ENCODE measurements at places on chromosomes 7 and 10.

DNA sequence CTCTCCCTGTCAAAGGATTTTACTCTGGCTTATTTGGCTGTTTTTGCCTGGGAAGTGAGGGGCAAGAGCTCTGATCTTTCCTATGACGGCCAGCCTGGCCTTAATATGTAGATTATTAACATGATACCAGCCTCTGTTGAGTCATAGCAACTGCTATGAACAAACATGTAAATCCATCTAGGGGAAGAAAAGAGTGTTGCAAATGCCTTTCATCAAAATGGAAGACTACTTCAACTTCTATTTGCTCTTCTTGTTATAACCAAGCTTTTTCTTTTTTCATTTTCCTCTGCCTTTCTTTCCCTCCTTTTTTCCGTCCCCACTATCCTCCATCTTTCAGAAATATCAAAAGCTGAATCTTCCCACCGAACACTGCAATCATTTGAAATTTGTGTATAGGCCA, 46.6 kb downstream of the BTRC start:
- DNase-seq: no peak

- DNase-seq: no peak
Observed at GRCh38 chr10:65065278-65065677, 1544.1 kb downstream of the REEP3 start.

- DNase-seq: no peak
Observed at GRCh38 chr10:36281831-36282331, 639.8 kb upstream of the FZD8 start.

- no peak for DNase-seq
Observed at GRCh38 chr7:1323178-1324027, 90.7 kb downstream of the UNCX start.

GRCh38 chr7:50276483-50276882, 28.0 kb upstream of the IKZF1 start:
- peak; percentile 27 for DNase-seq

DNA sequence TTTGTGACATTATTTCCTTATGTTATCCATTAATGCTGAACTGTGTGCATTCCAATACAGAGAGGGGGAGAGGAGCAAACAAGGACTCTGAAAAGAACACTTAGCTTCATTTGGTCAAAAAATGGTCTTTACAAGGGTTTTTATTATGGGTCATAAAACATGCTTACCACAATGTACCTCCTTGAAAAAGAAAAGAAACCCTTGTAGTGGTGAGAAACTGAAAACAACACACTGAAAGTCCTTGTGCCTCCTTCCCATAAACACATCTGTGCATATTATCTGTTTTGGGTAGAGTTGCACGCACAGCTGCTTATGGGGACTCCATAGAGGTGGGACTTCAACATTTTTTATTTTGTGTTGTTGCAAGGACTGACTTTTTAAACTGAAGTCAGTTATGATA, 98.7 kb downstream of the CDK6 start:
- DNase-seq: no peak

- no peak for DNase-seq
Observed at GRCh38 chr7:107154826-107155225, 14.0 kb upstream of the HBP1 start.

DNA sequence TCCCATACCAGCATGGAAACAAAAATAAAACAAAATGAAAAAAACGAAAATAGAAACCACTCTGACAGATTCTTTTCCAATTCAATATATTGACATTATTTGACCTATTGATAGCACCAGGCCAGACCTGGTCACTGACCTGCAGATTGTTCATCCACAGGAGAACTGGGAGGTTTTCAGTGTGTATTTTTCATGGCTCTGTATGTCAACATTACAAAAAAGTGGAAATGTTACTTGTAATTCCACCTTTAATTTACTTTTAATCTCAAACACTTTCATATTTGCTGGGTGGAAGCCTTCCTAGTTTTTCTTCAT, 2.9 kb downstream of the HKDC1 start:
- DNase-seq: no peak

DNA sequence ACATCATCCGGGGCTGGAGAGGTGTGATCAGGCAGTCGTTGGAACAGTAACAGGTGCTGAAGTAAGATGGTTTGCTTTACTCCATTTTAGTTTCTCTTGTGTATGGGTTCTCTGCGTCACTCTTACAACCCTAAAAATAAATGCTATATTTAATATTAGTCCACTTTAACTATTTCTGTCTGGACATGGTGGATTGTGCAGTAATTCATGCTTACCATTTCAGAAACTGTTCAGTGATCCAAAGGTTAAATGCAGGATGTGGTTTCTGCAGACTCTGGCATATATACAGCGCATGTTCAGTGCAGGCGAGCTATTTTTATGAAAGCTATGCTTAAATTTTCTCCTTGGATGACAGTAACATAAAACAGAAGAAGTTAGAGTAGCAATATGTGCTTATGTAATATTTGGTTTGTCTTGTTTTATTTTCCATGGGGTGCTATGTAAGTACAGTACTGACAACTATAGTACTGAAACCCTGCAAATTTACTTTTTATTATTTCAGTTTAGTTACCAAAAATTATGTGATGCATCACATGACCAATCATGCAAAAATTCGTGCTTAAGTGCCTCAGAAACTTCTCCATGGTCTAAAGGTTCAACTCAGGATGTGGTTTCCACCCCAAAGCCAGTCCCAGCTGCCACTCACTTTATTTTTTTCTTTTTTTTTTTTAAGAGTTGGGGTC, 46.6 kb upstream of the GRID1 start:
- no peak for DNase-seq

DNA sequence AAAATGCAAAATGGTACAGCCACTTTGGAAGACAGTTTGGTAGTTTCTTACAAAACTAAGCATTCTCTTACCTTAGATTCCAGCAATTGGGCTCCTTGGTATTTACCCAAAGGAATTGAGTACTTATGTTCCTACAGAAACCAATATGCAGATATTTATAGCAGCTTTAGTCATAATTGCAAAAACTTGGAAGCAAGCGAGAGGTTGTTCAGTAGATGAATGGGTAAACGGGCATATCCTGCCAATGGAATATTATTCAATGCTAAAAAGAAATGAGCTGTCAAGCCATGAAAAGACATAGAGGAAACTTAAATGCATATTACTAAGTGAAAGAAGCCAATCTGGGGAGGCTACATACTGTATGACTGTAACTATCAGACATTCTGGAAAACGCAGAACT, 926.7 kb downstream of the TYW1 start:
- DNase-seq: no peak

GRCh38 chr10:6916601-6917000, 336.5 kb upstream of the PRKCQ start:
- DNase-seq: no peak

DNA sequence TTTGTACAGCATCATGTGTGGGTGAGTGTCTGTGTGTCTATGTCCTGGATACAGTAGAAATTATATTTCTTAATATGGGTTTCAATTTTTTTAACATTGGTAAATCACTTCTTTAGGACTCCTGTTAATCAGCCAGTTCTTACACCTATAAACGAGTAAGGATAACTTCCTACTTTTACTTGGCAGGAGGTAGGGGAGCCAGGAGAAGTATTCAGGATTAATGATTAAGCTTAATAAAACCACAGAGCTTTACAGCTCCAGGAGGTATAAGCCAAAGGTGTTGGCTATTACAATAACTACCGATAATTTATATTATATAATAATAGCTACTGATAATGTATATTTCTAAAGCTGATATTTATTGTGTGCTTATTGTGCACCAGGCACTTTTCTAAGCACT, 1.7 kb upstream of the FAM3C start:
- DNase-seq: no peak

DNA sequence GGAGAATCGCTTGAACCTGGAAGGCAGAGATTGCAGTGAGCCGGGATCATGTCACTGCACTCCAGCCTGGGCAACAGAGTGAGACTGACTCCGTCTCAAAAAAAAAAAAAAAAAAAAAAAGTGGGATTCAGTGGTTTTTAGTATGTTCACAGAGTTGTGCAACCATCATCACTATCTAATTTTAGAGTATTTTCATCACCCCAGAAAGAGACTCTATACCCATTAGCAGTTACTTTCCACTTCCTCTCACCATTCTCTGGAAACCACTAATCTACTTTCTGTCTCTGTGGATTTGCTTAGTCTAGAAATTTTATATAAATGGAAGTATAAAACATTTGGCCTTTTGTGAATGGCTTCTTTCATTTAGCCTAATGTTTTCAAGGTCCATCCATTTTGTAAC, 113.4 kb downstream of the ST7 start:
- DNase-seq: no peak

GRCh38 chr7:45088821-45089340, at the start of gene NACAD:
Gene NACAD (minus strand): TSS chr7:45088969. CDS start chr7:45088894, 75 bp downstream.
- DNase-seq: peak; percentile 70

Data from NCI-H345 (cell line).